ENCODE measurements at places on chromosomes 4 and X.

DNA sequence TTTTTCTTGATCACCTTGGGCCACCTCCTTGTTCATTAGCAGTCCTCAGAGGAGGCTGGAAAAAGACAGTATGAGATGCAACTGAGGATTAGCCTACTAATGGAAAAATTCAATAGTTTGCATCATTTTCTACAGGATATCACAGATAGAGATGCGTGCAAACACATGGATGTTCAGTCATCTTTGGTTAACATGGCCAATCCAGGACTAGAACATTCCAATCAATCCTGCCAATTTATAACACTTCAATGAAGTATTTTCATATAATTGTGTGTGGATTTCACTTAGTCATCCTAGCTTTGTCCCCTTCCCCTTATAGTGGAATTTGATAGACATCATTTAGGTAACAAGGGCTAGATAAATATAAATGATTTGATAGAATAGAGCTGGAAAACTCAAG lies 42.7 kb downstream of the MAML3 start:
- no peak for DNase-seq

DNA sequence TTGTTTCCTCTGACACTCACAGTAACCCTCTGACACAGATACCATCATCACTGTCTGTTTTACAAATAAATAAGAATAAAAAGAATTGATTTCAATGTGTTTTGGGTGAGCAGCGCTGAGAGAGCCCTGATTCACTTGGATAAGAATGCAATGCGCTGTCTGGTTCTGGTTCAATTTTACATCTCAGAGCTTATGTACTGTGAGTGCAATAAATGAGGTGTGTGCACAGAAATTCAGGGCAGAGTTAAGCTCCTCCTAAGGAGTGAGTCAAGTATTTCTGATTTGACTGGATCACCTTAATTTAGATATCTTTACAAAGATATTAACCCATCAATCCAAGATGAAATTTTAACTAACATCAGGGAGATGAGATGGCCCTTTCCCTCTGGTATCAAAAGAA lies 11.2 kb downstream of the FAM9C start:
- DNase-seq: no peak

GRCh38 chr4:124777007-124777406 lies 64.5 kb upstream of the ANKRD50 start:
- no peak for DNase-seq

- DNase-seq: no peak
Observed at GRCh38 chr4:75892508-75892907, 9.7 kb downstream of the PPEF2 start.

- DNase-seq: peak; percentile 38
Observed at GRCh38 chr4:13642170-13642950, 14.8 kb upstream of the BOD1L1 start.

- DNase-seq: no peak
Observed at GRCh38 chrX:48940404-48940955, 16.9 kb downstream of the OTUD5 start.
